Stimulated activated CD4-positive, alpha-beta T cell treated with anti-CD3 and anti-CD28 coated beads, Interleukin-4, amount 100 ng/mL, for 4 hours (primary cell): ENCODE measurements at places on chromosomes 12 and 14.

DNA sequence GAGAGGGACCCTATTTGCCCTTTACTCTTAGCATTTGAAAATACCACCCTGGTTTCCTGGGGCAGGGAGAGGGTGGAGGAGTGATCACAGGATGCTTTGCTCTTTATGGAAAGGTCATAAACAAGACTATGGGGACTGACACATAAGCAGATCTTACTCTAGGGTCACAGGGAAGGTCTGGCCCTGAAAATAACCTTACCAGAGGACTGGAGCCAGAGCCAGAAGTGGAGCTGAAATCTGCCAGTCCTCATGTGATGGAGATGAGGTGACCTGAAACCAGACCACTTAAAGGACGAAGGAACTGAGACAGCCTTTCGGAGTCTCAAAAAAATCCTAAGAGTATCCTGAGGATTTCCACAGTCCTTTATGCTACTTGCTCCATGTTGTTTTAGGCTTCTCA is 12.4 kb downstream of the PFKM start:
- DNase-seq = no peak

DNA sequence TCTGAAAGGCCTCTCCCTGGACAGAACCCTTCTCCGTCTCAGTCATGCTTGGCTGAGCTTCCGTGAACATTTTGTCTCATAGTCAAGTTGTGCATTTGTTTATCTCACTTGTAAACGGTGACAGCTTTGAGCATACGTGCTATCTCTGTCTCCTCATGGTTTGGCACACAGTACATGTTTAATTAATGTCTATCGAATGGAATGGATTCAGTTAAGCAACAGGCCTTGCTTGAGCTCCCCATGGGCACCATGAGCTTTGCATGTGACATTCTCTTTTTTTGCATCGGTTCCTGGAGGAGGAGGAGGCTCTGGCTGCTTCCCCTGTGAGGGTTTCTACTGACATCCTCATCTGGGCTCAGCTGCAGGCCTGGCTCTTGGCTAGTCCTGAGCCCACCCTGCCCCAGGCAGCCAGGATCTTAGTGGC is 80.0 kb downstream of the PRIMA1 start:
- no peak for DNase-seq

DNA sequence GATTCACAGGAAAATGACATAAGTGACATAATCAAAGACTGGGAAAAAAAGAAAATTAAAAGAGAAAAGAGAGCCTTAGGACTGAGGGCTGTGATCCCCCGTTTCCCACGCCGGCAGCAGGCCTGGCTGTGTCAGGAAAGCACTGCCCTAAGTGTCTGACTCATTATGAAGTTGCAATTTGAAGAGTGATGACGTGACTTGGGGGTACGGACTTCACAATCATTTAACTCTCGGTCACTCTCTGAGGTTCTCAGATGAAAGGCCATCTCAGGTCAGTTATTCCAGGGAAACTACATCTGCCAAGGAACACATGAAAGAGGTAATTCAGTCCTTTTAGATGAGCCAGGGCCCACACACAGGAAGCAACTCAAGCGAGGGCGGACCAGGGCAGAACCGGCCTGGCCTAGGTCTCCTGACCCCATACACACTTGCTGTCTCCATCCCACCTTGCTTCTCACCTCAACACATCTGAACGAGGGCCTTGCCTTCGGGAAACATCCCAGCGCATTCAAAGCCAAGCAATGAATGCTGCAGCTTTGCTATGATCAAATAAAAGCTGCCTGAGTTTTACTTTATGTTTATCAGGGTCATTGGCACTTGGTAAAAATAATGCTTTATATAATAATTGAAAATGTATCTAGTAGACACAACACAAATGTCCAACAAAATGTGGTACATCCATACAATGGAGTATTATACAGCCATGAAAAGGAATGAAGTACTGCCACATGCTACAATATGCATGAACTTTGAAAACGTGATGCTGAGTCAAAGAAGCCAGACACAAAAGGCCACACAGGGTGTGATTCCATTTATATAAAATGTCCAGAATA is 2.7 kb downstream of the SSH1 start:
- no peak for DNase-seq

GRCh38 chr14:73680821-73681220 is 33.4 kb downstream of the PNMA1 start:
- no peak for DNase-seq

GRCh38 chr12:63041601-63042000 is 106.7 kb upstream of the PPM1H start:
- DNase-seq = no peak

- DNase-seq = peak; percentile 41
These were observed 614 bp upstream of the ARF6 start for GRCh38 chr14:49892301-49892635.

GRCh38 chr12:62724285-62724684 is 210.7 kb downstream of the PPM1H start:
- DNase-seq = no peak

- DNase-seq = no peak
These were observed 6.4 kb downstream of the ITGB7 start for GRCh38 chr12:53200458-53201176.

GRCh38 chr12:76398106-76398505 is 49.9 kb upstream of the BBS10 start:
- no peak for DNase-seq

- DNase-seq = no peak
These were observed 206.9 kb upstream of the AMIGO2 start for GRCh38 chr12:47286676-47287075.

DNA sequence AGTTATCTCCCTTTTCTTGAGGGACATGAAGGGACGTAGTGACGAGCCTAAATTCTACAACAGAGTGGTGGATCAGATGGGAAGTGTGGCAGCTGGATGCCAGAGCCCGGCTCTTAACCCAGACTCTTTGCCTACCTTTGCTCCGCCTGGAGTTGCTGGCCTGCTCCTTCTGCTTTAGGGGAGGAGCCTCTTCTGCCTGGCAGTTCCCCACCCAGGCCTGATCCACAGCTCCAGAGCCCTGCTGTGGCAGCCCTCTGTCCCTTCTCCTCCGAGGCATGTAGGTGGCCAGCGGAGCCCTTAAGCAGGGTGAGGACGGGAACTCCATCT is 2.3 kb upstream of the PRPH start:
- no peak for DNase-seq

GRCh38 chr12:44618946-44619345 is 257.2 kb downstream of the NELL2 start:
- DNase-seq = no peak

DNA sequence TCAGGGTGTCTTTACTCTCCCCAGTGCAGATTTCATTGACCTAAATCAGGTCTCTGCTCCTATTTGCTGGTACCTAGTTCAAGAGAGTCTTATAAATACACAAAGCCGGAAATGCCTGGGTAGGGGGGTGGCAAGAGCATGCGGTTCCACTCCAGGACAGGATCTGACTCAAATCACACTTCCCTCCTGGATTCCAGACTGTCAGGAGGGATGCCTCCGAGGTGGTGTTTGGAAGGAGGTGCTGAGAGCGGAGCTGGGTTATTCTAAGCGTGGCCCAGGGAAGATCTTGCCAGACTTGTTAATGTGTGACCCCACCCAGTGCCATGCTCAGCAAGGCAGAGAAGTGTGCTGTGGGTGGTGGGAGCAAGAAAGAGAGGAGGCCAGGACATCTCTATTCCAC is 49.8 kb downstream of the B4GALNT3 start:
- DNase-seq = no peak
